CD4-positive, alpha-beta T cell treated with Interleukin-12 subunit alpha and Interleukin-12 subunit beta, for 1 hour (primary cell): ENCODE measurements at places on chromosomes 12 and 14.
A peak's percentile ranks its signal among the peaks of the same experiment; 100 is the strongest.

- no peak for DNase-seq
Observed at GRCh38 chr12:121568518-121568917, 12.3 kb downstream of the KDM2B start.

DNA sequence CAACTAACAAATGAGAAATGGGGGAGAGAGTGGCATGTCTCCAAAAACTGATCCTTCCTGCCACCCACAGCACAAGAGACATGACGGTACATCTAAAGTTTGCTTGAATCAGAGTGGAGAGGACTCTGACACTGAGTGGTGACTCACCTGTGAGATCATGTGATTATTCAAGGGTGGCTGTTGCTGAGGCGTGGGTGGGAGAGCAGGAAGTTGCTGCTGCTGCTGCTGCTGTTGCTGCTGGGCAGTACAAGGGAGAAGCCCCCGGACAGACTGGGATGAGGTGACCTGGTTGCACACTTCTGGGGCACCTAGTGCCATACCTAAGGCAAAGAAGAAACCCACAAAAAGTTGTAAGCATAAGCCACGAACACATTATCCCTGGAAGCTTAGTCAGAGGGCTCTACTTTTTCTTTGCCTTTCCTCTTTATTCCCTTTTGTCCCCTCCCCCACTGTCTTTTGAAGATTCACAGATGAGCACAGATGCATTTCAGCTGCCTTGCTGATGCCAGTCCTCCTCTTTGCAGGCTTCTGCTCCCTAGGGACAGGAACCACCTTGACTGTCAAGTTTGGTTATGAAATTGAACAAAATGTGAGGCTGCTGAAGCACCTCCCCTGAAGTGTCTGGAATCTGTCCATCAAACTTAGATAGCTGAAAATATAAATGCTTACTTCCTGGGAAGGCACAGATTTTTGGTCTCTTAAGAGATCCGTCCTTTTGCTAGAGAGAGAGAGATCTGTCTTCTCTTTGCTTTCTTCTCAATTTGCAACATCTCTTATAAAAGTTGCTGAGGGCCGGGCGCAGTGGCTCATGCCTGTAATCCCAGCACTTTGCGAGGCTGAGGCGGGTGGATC, 29.4 kb upstream of the STAC3 start:
- DNase-seq, result peak; percentile 67

GRCh38 chr14:96016501-96017160, 22.5 kb upstream of the C14orf132 start:
- DNase-seq, result no peak

GRCh38 chr12:85781766-85782165, 54.4 kb downstream of the RASSF9 start:
- no peak for DNase-seq

GRCh38 chr14:76846331-76847047, 20.3 kb downstream of the LRRC74A start:
- DNase-seq, result no peak

GRCh38 chr12:69027411-69027881, 94.5 kb upstream of the CPM start:
- no peak for DNase-seq

DNA sequence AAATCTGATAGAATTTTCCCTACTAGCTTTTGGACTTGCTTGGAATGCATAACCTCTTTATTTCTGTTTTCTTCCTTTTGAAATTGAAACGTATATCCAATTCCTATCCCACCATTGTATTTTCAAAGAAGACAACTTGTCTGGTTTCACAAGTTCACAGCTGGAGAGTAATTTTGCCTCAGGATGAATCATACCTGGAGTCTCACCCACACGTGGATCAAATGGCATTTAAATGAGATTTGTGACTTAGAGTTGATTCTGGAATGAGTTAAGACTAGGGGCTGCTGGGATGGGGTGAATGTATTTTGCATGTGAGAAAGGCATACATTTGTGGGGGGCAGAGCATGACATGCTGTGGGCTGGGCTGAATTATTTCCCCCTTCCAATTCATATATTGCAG, 516.5 kb upstream of the MGAT4C start:
- DNase-seq, result no peak

DNA sequence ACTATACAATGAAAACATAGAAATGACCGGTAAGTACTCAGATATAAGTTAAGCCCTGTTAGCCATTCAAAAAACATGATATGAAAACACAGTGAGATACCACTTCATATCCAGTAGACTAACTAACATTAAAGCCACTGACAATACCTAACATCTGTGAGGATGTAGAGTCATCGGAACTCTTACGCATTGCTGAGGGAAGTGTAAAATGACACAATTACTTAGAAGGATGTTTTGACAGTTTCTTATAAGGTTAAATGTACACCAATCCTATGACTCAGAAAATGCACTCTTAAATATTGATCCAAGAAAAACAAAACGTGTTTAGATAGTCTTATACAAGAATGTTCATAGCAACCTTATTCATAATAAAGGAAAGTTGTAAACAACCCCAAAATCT, 782.9 kb downstream of the BCL11B start:
- DNase-seq, result no peak

DNA sequence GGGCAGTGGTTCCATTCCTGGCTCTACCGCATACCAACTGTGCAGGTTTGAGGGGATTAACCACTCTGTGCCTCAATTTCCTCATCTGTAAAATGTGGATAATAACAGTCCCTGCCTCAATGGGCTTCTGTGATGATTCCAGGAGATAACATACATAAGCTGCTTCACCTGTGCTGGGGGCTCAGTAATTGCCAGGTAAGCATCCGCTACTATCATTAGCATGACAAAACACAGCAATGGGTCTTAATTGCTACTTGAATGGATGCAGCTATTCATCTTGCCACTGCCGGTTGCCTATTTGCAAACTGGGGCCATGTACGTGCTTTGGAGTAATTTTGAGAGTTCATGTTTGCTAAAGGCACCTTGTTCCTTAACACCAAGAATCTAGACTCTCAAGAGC, 132.6 kb downstream of the TMEM132D start:
- no peak for DNase-seq

DNA sequence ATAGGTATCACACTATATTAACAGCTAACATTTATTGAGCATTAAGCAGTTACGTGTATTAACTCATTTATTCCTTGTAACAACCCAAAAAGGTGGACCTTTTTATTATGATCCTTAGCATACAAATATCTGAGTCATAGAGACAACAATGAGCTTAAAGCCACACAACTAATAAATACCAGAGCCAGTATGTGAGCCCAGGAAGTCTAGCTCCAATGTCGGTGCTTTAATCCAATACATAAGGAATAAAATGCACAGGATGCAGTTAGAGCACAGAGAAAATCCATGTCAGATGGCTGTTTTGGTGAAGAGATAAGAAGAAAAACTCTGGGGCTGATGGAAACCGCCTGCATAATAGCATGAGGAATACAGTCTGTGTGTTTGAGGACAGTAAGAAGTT, 888.6 kb downstream of the TMTC2 start:
- DNase-seq, result no peak

DNA sequence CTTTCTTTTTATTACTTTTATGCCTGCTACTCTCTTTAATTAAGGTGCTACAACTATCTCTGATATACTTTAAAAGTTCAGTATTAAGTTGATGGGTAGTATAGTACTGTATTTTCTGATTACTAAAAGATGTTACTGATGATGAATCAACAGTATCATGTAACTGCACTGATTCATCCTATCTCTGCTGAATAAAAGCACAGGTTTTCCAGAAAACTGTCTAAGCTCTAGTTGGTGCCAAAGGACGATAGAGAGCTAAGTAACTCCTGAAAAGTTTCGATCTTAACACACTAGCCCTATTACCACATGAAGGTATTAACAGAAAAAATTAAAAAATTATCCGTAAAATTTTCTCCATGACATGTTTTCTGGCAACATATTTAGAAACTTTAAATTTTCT, 2.1 kb downstream of the SCAF11 start:
- no peak for DNase-seq

DNA sequence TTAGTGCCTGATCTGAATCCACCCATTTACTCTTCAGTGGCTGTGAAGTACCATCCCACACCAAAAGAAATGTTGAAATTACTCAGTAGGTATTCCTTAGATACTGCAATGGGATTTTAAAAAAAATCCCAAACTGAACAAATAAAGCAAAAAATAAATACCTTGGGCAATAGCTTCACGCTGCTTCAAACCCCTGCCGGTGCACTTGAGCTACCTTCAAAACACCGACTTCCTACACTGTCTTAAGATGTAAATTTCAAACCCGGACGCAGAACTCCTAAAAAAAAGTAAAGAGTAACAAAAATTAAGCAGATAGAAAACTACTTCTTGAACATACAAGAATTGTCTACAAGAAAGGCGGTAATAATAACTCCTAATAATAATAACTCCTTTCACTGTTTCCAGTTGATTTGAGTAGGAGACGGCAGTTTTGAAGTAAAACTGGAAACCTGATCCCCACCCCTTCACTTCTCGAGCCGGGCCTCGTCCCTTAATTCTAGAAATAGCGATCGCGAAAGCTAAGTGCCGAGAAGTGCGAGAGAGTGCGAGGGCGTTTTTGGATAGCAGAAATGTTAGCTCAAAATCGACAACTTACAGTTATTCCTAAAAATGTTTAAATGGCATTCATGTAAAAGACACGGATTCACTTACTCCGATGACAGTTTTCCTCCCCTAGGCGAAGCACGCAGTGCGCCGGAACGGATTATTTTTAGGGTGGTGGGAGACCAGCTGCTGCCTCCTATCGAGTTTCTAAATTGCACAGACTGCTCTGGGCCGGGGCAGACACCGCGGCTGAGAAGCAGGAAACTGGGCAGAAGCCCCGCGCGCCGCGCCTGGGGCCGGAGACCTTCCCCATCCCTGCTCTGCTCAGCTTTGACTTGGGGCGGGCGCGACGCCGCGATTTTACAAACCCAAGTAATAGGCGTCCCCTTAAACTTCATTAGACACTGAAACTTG, at the start of gene ABCC9:
Gene ABCC9, minus strand, starts transcription at position 878 of the 957 bp plus-strand sequence. CDS start 4,752 bp downstream, outside the sequence.
- no peak for DNase-seq

- DNase-seq, result no peak
Observed at GRCh38 chr12:44875417-44875953, 630 bp downstream of the NELL2 start.

GRCh38 chr14:75562489-75562888, 15.9 kb upstream of the FLVCR2 start:
- no peak for DNase-seq

- DNase-seq, result no peak
Observed at GRCh38 chr12:66901138-66901932, 222.5 kb upstream of the GRIP1 start.

GRCh38 chr12:25830456-25830855, 128.0 kb upstream of the RASSF8 start:
- no peak for DNase-seq

DNA sequence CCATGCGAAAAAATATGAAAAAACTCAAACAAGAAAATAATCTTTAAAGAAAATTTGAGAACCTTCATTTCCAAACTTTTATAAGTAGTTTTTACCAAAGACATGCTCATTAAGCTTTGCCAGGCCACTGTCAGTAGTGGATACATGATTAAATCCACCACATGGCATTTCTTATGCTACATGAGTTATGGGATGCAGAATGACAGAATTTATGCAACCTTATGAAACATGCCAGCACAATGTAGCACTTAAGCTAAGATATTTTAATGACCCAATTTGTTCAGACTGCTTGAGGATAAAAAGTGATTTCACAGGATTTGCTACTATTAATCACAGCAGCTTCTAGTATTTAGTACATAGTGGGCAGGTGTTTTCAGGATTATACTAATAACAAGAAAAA, 123.3 kb downstream of the ATP23 start:
- no peak for DNase-seq

DNA sequence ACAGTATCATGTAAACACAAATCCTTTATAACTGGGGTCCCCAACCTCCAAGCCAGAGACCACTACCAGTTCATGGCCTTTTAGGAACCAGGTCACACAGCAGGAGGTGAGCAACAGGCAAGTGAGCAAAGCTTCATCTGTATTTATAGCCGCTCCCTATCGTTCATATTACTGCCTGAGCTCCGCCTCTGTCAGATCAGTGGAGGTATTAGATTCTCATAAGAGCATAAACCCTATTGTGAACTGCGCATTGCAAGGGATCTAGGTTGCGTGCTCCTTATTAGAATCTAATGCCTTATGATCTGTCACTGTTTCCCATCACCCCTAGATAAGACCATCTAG, 49.9 kb downstream of the LRP6 start:
- no peak for DNase-seq

GRCh38 chr14:84937449-84937848, 592.5 kb upstream of the FLRT2 start:
- no peak for DNase-seq

GRCh38 chr12:61993734-61994345, 266.4 kb upstream of the USP15 start:
- peak; percentile 18 for DNase-seq

DNA sequence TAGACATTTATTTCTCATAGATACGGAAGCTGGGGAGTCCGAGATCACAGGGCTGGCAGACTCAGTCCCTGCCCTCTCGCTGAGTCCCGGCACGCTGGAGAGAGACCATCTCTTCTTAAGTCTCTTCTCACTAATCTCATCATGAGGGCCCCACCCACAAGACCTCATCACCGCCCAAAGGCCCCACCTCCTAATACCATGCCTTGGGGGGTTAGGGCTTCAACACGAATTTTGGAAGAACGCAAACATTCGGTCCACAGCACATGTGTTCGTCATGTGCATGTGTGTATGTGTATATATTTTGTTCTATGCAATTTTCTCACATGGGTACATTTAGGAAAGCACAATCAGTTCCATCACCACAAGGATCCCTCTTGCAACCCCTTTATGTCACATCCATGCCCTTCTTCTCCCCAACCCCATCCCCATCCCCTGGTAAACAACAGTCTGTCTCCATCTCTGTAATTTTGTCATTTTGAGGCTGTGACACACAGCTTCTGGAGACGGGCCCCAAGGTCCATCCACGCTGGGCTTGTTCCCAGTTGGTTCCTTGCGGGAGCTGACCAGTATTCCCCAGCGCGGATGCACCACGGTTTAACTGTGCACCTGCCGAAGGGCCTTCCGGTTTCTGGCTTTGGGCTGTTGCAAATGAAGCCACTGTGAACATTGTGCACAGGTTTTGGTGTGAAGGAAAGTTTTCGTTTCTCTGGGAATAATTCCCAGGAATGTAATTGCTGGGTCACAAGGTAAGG, 317.5 kb upstream of the DIO3 start:
- no peak for DNase-seq

- no peak for DNase-seq
Observed at GRCh38 chr14:90520326-90520725, 123.5 kb downstream of the CALM1 start.

DNA sequence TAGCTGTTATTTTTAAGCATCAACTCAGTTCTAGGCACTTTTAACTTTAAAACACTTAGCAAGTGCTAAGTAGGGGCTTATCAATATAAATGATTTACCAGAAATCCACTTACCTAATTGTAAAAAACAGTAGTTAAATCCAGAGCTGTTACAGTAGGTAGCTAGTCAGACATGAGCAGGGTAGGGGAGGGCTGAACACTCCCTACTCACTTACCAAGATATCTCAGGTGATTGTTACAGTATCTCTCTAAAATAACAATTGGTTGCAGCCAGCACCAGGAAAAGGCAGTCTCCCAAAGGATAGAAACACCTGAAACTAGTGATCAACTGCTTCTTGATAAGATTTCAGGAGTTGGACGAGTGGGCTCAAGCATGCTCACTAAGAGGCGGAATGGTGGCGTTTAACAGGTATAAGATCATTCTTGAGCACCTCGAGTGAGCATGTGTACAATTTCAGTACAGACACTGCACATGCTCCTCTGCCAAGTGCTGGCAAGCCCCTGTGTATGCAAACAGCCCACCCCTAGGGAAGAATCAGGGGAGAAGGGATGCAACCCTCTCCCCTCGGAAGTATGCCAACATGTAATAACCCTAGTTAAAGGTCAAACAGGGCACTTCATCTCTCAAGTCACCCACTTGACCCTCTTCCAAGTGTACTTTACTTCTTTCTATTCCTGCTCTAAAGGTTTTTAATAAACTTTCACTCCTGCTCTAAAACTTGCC, 1113.6 kb upstream of the SEL1L start:
- DNase-seq, result no peak
